CD8-positive, alpha-beta memory T cell (primary cell): ENCODE measurements at places on chromosomes 6 and 20. TPM values are rescaled to one million over a fixed set of nuclear protein-coding genes. Genes with fewer than 3 reads are reported as not detected.

The DEFB125 gene
- not detected for total RNA-seq

The TGM2 gene
- not detected for total RNA-seq

The LGSN gene
- total RNA-seq, result not detected

The NEURL2 gene
- total RNA-seq, result 2.8 TPM

The PSORS1C2 gene
- total RNA-seq, result not detected

The GJE1 gene
- total RNA-seq, result not detected

The NOTCH4 gene
- total RNA-seq, result 1.4 TPM
